ENCODE measurements at places on chromosomes 4 and X.

DNA sequence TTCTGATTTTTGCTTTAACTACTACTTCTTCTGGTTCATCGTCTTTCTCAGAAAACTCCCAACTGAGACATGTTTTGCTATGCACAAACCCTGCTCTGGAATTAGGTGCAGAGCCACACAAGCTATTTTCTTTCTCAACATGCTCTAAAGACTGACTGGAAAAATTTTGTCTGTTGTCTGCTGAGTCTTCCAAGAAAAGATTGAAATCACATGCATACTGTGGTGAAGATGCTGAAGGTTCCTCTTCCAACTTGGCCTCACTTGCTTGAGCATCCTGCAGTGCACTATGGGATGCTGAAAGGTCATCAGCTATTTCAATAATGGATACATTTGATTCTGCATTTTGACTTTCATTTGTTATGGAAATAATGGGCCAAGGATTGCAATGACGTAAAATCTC, 24.1 kb downstream of the PIN4 start:
- no peak for DNase-seq

- no peak for DNase-seq
These were observed 28.0 kb upstream of the MXD4 start for GRCh38 chr4:2289955-2290333.

- peak; percentile 4 for DNase-seq
These were observed 8.7 kb downstream of the KIAA1210 start for GRCh38 chrX:119118780-119119395.

DNA sequence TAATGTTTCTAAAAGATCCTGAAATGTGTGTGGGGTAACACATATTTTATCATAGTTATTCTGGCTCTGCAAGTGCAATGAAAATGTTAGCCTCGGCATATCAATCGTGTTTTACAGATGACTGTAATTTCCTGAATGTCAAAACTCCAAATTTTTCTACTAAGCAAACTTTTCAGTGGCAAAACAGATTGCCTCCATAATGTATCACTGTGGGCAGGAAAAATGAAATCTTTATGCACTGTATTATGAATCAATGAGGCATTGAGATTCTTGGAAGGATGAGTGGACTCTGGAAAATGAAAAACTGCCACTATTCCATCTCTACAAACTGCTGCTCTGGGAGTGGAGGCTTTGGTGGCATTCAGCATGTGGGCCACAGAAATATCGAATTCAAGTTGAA, 160.1 kb upstream of the MBNL3 start:
- DNase-seq, result no peak

GRCh38 chr4:170940043-170940724, 850.4 kb upstream of the AADAT start:
- no peak for DNase-seq

DNA sequence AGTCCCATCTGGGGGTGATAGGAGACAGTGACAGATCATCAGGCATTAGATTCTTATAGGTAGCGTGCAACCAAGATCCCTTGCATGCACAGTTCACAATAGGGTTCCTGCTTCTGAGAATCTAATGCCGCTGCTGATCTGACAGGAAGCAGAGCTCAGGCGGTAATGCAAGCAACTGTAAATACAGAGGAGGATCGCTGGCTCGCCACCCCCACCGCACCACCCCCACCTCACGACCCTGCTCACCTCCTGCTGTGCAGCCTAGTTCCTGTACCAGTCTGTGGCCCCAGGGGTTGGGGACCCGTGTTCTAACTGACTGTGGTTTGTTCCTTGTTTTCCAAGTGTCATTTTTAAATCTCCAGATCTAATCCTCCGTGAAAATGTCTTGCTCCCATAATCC, 89.0 kb upstream of the MAPK10 start:
- no peak for DNase-seq

DNA sequence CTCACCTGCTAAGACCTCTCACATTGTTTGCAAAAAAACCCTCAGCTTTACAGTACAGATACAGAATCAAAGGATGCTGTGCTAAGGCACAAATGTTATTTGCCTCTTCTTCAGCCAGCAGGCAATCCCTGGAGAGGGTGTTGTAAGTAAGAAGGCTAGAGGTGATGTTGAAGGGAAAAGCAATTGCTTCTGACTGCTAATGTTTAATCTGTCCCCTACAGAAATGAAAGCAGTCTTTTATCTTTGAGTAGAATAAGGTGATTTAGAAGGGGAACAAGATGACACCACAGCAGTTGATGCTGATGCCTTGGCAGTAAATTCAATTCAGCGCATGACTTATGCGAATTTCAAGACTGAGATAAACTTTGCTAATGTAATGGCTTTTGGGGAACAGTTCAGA, 1064.8 kb upstream of the IGFBP7 start:
- no peak for DNase-seq

- DNase-seq, result no peak
These were observed 17.0 kb downstream of the DYNLT3 start for GRCh38 chrX:37830371-37830770.

DNA sequence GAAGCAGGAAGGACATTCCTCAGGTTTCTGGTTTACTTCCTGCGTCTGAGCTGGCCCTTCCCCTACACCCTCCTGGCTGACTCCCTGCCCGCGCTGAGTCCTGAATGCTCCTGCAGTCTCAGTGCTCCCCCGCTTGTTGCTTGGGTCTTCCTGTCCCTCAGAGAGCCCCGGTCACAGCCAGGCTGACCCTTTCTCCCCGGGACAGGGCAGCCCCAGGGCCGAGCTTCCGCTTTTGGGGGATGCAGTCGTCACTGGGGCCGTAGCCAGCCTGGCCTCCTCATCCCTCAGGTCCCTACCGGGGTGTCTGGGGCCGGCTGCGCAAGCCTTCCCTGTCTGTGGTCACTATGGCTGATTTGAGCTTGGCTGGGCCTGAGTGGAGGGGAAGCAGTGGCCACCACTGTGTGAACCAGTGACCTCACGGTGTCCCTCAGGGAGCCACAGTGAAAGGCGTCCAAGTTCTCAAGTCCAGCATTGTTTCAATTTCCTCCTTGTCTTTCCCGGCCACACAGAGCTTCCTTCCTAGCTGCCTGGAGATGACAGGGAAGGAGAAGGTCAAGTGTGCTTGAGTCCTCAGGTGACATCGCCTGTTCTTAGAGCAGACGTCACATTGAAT, 34.1 kb upstream of the ASMTL start:
- DNase-seq, result no peak

- DNase-seq, result no peak
These were observed 1.9 kb upstream of the ZNF41 start for GRCh38 chrX:47484885-47485284.

- no peak for DNase-seq
These were observed 549.5 kb upstream of the CPEB2 start for GRCh38 chr4:14452764-14453163.

DNA sequence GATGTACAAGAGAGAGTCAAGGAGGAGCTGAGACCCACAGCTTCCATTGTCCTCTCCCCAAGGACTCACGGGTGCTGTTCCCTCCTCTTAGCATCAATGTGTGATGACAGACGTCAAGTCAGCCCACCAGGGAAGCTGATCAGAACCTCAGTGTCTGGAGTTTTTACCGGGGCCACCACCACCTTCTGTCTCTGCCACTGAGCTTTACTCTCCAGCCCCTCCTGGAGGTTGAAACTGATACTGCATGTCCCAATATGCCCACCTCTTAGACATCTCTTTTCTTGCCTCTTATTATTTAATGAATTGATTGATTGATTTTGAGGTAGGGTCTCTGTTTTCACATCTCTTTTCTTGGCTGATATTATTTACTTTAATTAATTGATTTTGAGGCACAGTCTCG, 10.3 kb upstream of the AKAP17A start:
- peak; percentile 65 for DNase-seq

GRCh38 chr4:145076469-145076855, 21.5 kb downstream of the ANAPC10 start:
- DNase-seq, result no peak

DNA sequence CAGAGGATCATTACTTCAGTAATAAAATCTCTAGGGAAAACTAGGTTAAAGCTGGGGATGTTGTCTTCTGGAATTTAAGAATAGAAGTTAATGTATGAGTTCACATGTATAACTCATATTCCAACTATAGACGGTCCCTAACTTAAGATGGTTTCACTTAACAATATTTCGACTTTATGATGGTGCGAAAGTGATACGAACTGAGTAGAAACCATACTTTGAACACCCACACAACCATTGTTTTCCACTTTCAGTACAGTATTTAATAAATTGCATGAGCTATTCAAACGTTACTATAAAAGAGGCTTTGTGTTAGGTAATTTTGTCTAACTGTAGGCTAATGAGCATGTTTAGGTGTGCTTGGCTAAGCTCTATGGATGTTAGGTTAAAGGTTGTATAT, 38.7 kb downstream of the CCSER1 start:
- no peak for DNase-seq

GRCh38 chr4:141158219-141158618, 24.9 kb upstream of the RNF150 start:
- no peak for DNase-seq

DNA sequence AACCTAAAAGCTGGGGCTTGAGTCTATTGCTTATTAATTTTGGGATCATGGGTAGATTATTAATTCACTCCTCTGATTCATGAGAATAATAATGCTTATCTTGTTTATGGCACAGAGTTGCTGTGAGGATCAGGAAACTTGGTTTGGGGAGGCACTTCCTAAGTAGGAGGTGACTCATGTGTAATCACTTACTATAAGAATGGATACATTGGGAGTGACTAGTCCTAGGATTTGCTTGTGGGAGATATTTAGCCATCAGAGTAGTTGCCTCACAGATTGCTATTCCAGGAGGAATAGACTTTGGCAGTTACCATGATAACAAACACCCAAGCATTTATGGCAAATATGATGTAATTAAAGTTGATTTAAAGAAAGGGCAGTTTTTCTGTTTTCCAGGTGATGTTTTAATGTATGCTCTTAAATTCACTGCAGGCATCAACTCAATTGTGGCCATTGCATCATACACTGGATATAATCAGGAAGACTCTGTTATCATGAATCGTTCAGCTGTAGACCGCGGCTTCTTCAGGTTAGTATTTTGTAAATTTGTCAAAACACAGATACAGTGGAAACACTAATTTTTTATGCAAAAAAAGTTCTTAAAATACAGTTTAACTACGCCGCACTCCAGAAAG, 41.9 kb downstream of the POLR2B start:
- no peak for DNase-seq

GRCh38 chr4:94357624-94358023, 15.0 kb upstream of the HPGDS start:
- DNase-seq, result no peak

DNA sequence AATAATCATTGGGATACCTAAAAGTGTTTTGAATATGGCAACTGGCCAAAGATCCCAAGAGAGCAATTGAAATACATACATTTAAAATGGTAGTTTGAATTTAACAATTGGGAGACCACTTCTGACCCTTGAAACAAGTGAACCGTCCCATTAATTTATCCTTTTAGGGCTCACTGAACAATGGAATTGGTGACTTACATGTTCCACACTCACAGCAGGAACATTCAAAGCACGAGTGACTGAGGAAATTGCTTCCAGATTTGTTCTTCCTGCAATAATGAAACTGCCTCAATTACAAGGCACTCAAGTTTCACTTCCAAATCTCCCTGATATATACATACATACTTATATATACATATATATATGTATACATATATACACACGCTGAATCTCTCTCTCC, 20.6 kb downstream of the SLC39A8 start:
- DNase-seq, result no peak

DNA sequence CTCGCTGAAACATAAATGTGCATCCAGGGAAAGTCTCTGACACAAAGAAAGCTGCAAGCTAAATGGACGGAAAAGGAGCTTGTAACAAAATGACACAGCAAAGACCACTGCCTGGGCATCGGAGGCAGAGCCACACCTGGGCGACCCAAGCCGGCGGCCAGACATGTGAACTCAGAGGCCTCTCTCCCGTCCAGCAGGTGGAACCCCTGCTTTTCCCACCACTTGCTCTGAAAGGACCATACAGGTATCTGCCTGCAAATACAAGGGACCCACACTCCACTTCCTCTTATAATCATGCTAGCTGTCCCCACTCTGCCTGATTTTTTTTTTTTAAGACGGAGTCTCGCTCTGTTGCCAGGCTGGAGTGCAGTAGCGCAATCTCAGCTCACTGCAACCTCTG, 12.0 kb downstream of the CPLX1 start:
- no peak for DNase-seq

GRCh38 chrX:25300994-25301393, 285.2 kb upstream of the ARX start:
- DNase-seq, result no peak

- DNase-seq, result no peak
These were observed 632.2 kb downstream of the PCDH19 start for GRCh38 chrX:99777912-99778311.

DNA sequence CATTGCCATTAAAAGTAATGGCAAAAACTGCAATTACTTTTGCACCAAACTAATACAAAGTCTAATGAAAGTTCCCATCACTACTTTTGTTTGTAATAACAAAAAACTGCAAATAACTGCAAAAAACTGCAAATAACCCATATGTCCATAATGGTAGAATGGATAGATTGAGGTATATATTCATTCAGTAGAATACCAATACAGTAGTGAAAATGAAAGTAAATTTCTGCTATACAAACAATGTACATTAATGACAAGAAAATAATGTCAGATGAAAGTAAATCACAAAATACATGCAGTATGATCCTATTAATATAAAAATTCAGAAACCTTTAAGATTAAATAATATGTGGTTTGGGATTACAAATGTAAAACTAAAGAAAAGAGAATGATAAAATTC, 41.3 kb upstream of the CEP135 start:
- no peak for DNase-seq

- DNase-seq, result no peak
These were observed 204.0 kb downstream of the ADAMTS3 start for GRCh38 chr4:72365016-72365415.
